ENCODE measurements at places on chromosomes 13 and 19.

DNA sequence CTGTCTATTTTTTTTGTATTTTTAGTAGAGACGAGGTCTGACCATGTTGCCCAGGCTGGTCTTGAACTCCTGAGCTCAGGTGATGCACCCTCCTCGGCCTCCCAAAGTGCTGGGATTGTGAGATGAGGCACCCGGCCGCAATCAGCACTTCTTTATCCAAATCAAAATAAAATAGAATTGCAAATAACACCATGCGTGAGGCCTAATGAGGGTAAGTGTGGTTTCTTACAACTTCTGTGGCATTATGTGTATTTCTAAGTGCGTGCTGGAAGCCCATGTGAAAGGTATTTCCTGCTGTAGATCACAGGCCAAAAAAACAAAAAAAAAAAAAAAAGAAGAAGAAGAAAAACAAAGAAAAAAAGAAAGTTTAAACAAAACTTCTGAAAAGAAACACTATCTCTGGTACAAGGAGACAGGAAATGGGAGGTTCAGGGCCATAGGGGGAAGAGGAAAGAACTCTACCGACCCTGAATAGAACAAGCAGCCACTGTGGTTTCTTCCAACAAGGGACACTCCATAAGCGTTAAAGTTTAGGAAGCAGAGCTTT lies 3.0 kb upstream of the GRAMD1A start:
- peak; percentile 44 for DNase-seq

DNA sequence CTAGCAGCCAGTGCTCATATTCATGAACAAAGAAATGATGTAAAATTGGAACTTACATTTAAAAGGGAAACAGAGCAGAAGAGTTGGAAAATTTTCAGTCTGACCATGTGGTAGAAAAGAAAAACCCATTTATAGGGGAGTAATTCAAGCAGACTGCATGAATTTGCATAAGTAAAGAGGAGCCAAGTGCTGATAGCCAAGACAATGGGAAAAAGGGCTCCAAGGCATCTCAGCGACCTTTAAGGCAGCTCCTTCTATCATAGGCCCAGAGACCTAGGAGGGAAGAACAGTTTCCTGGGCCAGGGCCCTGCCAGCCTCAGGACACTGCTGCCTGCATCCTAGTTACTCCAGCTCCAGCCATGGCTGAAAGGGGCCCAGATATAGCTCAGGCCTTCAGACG lies 7.5 kb downstream of the DNAJC3 start:
- no peak for DNase-seq

DNA sequence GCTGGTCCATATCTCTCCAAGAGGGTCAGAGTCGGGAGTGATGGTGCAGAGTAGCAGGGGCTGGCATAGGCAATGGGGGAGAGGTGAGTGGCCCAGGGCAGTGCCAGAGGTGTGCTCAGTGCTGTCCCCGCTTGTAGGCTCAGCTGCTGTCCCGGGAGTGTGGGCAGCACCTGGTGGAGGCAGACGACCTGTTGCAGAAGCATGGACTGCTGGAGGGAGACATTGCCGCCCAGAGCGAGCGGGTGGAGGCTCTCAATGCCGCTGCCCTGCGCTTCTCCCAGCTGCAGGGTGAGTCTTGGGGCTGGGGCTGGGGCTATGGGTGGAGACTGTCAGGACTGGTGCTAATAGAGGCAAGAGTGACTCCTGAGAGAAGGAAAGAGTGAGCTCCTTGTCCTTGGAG lies 39.3 kb downstream of the SPTBN4 start:
- no peak for DNase-seq

- DNase-seq: no peak
Measured at GRCh38 chr13:73908809-73909208, 225.4 kb downstream of the KLF12 start.

DNA sequence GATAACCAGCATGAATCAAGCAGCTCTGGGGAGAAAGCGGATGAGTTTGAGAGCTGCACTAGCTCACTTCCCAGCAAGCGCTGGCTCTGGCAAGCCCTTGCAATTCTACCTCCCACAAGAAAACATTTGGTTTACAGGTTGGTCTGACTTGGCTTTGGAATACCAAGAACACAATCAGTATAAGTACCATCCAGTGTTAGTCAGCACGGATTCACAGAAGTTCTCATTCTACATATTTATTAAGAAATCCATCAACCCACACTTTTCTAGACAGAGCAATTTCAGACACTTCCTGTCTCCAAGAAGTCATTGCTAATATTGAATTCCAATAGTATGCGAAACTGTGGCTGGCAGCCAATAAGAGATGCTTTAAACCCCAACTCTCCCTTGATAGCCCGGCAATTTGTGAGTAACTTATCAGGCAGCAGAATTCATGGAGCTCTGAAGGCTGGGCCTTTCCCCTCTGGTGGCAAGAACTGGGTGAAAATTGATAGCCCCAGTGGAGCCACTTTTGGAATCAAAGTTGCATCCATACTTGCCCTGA lies 59.4 kb upstream of the WASF3 start:
- DNase-seq: no peak

GRCh38 chr19:55688422-55689218 lies 13.6 kb downstream of the EPN1 start:
- no peak for DNase-seq

DNA sequence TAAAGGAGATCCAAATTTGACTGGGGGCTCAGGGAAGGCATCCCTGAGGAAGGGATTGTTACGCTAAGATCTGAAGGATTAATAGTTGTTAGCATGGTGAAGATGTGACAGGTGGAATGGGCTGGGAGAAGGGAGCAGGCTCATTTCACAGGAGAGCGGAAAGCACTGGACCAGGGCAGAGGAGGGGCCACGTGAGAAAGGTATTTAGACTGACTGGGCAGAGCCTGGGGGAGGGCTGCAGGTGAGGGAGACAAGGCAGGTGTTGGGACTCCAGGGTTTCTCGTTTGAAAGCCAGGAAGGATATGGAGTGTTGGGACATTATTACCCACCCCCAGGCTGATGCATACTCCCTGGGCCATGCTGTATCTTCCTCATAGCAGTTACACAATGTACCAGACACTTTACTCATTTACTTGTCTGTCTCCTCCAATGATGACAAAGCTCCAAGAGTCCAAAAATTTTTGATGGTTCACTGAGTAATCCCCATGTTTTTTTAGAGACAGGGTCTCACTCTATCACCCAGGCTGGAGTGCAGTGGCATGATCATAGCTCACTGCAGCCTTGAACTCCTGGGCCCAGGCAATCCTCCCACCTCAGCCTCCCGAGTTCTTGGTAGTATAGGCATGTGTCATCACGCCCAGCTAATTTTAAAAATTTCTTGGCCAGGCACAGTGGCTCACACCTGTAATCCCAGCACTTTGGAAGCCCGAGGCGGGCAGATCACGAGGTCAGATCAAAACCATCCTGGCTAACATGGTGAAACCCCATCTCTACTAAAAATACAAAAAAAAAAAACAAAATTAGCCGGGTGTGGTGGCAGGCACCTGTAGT lies 2.3 kb downstream of the TRAPPC6A start:
- DNase-seq: no peak

DNA sequence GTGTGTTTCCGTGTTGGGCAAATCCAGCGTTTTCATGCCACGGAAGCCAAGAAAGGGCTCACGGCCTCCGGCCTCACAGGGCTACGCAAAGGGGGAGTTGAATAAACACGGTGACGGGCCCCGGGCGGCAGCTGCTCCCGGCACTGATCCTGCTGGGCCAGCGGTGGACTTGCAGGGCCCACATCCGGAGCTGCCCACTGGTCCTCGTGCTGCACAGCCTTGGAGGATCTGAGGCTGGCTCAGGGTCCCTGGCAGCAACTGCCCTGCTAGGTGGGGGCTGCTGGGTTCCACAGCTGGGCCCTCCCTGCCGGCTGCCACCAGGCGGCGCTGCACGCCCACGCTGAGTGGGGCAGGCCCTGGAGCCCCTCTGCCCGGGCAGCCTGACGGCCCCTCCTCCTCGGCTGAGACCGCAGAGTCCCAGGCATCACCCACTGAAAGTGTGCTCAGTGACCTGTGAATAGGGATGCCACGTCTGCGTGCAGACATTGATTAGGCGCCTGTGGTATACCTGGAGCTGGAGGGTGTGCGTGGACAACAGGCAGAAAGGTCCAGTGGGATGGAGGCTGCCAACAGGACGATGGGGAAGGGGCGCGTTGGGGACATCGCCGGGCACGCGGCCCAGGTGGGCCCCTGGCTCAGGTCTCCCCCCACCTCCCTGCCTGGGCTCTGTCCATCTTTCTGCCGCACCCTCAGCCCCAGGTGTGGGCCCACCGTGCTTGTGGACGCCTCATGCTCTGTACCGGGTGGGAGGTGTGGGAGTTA lies 5.3 kb upstream of the HCN2 start:
- DNase-seq: peak; percentile 66

- no peak for DNase-seq
Measured at GRCh38 chr13:44240611-44241145, 132.9 kb upstream of the SERP2 start.

DNA sequence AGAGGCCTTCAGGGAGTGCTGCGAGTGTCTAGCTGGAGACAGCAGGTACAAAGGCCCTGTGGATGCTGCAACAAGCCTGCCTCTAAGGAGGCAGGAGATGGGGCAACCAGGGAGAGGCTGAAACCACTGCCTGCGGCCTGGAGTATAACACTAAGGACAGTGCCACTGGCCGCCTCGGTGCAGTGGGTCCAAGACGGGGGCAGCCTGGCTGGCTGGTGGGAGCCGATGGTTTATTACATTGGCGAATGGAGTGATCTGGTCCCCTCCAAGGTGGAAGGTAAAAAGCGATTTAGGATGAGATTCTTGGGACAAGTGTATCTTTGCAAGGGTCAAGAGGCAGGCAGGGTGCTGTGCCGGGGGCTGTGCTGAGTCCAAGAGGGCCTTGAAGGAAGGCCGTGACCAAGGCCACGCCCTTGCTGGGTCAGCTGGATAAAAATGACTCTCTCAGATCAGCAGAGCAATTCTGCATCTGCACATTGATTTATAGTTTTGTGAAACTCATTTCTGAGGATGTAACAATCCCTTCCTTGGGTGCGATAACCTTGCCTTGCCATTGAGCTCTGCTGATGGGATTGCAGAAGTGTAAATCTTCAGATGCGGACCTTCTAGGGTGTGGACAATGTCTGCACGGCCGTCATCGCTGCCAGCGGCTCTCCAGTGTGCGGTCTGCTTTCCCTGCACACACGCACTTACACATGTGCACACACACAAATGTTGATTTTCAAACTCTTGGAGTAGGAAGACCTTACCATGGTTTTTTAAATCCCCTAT lies 6.0 kb downstream of the TMEM255B start:
- no peak for DNase-seq

- DNase-seq: peak; percentile 94
Measured at GRCh38 chr19:42254850-42255765, at the start of gene ERF. Gene ERF (minus strand): TSS chr19:42255128. CDS start chr19:42254999, 129 bp downstream.

DNA sequence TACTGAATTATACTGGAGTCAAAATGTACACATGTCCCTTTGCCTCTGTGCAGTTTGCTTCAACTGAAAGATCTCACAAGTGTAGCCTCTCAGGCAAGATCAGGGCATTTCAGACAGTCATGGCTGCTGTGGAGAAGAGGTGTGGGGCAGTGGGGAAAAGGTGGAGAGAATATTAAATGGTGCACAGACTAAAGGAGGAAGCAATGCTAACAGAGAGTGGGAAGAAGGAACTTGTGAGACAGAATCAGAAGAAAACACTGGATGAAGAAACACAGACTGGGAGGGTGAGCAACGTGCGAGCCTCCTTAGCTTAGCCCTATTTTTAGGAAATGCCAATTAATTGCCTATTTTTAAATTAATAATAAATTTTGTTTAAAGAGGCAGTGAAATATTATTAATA lies 49.6 kb upstream of the RAP2A start:
- DNase-seq: no peak

DNA sequence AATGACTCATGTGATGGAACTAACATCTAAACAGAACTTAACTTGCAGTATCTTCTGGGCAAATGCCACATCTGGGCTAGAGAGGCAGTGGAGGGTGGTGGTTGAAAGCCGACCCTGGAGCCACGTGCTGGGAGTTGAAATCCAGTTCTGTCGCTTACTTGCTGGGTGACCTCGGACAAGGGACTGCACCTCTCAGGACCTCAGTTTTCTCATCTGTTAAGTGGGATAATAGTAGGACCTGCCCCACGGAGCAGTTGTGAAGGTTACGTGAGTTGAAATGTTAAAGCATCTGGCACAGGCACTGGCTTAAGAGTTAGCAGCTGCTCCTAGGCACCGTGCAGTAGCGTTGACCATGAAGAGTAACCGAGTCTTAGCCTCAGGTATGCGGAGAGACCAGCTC lies 76.1 kb downstream of the SIPA1L3 start:
- no peak for DNase-seq

DNA sequence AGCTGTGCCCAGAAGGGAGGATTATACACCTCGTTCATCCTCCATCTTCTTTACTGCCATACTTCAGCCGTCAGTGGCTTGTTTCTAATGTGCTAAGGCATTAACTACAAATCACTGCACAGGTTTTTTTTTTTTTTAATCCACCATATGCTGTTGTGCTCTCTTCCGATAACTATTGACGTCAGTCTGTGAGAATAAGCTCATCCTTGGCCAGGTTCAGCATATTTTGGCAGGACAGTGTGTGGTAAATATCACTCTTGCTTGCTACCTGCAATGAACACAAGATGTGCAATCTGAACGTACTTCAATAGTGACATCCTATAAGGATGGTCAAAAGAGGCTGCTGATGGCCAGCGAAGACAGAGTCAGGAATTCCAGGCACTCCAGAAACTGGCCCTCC lies 2030.7 kb upstream of the PCDH20 start:
- DNase-seq: no peak

GRCh38 chr13:113126265-113127150 lies 3.9 kb downstream of the F10 start:
- no peak for DNase-seq

GRCh38 chr19:29854033-29854432 lies 42.2 kb downstream of the CCNE1 start:
- DNase-seq: no peak

GRCh38 chr19:56423276-56423984 lies 19.3 kb downstream of the ZNF583 start:
- DNase-seq: no peak

DNA sequence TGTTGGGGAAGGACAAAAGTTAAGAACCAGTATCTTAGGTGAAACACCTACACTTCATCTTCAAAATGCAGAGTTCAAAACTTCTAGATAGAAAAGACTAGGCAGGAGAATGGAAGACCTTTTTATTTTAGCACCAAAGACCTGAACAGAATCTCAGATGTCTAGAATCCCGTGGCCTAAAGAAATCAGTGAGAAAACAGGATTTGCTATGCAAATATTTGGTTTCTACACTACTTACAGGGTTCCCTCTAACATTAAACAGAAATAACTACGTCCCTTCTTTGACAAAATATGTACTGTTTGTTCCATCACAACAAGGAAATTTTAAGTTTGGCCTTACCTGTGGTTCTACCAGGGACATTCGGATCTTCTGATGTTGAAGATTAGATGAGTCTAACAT lies 21.5 kb downstream of the DIS3 start:
- DNase-seq: no peak

GRCh38 chr13:40456397-40456953 lies 210.0 kb downstream of the FOXO1 start:
- DNase-seq: no peak

DNA sequence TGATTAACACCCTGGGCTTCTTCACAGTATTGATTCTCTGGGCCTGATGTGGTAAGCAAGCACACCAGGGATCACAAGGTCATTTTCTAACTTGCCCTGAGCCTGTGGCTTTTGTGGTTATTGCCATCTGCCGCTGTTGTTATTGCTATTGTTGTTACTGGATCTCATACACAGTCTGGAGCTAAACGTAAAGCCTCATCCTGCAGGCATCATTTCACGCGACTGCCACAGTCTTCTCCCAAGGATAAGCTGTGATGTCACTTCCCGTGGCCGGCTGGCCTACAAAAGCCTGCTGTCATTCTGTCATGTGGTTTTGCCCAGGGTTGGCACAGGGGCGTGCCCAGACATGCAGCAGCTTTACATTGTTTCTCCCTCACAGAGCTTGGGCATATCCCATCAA lies 154.0 kb upstream of the GPR12 start:
- peak; percentile 2 for DNase-seq

GRCh38 chr13:83377491-83377890 lies 504.8 kb downstream of the SLITRK1 start:
- no peak for DNase-seq

All from CD4-positive, alpha-beta T cell (primary cell).